ENCODE measurements at places on chromosomes 5 and 9. TPM values are rescaled to one million over a fixed set of nuclear protein-coding genes. Genes with fewer than 3 reads are reported as not detected.

DNA sequence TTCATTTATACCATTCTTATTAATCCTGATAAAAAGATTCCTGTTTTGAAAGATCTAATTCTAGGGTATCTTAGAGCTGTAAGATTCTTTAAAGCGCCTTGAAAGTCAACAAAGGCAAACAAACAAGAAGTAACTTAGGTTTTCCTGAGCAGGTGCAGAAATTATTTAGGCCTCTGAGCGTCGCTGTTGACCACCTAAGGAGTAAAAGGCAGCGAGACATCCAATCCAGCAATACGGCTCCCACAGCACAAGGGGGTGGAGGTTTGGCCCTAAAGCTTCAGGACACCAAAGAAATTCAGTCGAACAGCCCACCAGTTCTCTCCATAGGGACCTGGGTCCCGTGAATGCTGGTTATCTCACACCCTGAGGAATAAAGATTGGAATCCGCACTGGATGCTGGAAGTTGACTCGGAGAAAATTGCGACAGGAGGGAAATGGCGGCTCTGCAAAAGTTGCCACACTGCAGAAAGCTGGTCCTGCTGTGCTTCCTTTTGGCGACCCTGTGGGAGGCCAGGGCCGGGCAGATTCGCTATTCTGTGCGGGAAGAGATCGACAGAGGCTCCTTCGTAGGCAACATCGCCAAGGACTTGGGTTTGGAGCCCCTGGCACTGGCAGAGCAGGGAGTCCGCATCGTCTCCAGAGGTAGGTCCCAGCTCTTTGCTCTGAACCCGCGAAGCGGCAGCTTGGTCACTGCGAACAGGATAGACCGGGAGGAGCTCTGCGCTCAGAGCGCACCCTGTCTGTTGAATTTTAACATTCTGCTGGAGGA, at the start of gene PCDHGA2:
PCDHGA2 (plus strand) TSS at position 223 of the 769 bp plus-strand sequence.
- H3K27me3 ChIP-seq: peaks cover 54% of the 10 kb centered on the region
- no peaks in the 10 kb centered on the region for H3K4me1 ChIP-seq
- H3K4me3 ChIP-seq: no peak within 1 kb of the TSS
- H3K36me3 ChIP-seq: no peaks in the 10 kb centered on the region
- no peak within 1 kb of the TSS for H3K27ac ChIP-seq
- ATAC-seq: no peak

ARSB gene
- 6.2 TPM for total RNA-seq

- no peaks in the 10 kb centered on the region for H3K36me3 ChIP-seq
- H3K27ac ChIP-seq: no peak overlapping the region
- H3K4me1 ChIP-seq: no peaks in the 10 kb centered on the region
- H3K27me3 ChIP-seq: no peaks in the 10 kb centered on the region
- H3K4me3 ChIP-seq: no peak overlapping the region
These were observed 89.6 kb upstream of the MIER3 start for GRCh38 chr5:57041570-57041969.

GRCh38 chr5:1752881-1753280, 46.8 kb downstream of the MRPL36 start:
- peaks cover 5% of the 10 kb centered on the region for H3K27me3 ChIP-seq
- no peaks in the 10 kb centered on the region for H3K4me1 ChIP-seq
- no peak for ATAC-seq
- H3K36me3 ChIP-seq: no peaks in the 10 kb centered on the region

GRCh38 chr5:125888358-125888757, 534.9 kb upstream of the GRAMD2B start:
- H3K36me3 ChIP-seq: no peaks in the 10 kb centered on the region
- no peak overlapping the region for H3K4me3 ChIP-seq
- H3K27ac ChIP-seq: no peak overlapping the region

GRCh38 chr5:20556115-20556763, 568.2 kb upstream of the CDH18 start:
- H3K27me3 ChIP-seq: no peaks in the 10 kb centered on the region
- no peaks in the 10 kb centered on the region for H3K36me3 ChIP-seq
- H3K27ac ChIP-seq: no peak overlapping the region
- H3K4me3 ChIP-seq: no peak overlapping the region
- no peaks in the 10 kb centered on the region for H3K4me1 ChIP-seq
- no peak for ATAC-seq
